NCI-H446 (cell line): ENCODE measurements at places on chromosomes 1 and 21.

DNA sequence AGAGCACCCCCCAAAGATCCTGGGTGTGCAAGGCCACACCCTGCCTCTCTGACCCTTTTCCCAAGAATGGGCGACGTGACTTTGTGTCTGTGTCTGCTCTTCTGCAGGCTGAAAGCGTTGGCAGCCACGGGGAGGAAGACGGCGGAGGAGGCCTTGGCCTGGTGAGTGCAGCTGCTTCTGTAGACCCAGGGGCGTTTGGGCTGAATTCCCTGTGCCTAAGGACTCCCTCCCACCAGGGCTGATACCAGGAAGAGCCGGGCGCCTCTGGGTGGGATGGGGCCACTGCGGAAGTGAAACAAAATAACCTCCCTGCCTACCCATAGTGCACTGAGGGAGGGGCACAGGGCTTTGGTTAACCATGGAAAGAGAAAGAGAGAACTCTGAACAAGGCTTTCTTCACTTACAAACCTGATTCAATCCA is 2.5 kb downstream of the UBASH3A start:
- no peak for DNase-seq

- DNase-seq, result no peak
Observed at GRCh38 chr1:43952731-43953346, 6.1 kb downstream of the IPO13 start.

GRCh38 chr1:163570071-163570470 is 248.3 kb downstream of the NUF2 start:
- no peak for DNase-seq

- no peak for DNase-seq
Observed at GRCh38 chr1:188904201-188904600, 1573.5 kb downstream of the BRINP3 start.

DNA sequence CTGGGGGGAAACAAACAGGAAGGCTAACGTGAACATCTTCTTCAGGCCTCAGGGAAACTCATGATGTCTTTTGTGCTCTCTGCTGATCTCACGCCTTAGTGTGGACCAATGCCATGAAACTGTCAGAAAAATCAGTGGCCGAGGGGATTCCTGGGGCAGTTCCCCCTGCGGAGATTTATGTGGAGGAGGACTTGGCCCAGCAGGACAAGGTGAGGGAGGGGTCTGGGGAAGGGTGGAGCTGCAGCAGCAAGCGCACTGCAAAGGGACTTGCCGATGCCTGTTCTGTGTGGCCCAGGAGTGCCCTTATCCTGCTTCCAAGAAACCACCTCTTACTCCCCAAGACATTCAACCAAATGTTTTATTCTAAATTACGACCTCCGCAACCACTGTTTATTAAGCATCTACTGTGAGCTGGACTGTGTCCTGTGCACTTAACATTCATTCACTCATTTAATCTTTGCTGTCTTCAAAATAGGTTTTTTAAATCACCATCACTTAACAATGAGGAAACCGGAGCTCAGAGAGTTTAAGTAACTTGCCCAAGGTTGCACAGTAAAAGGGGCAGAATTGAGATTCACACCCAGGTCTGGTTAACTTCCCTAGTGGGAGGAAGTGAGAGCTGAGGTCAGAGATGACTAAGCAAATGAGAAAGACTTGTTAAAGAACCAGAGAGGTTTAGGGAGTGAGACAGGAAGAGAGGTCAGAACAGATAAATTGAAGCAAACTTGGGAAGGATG is 49.7 kb downstream of the FHAD1 start:
- DNase-seq, result no peak

DNA sequence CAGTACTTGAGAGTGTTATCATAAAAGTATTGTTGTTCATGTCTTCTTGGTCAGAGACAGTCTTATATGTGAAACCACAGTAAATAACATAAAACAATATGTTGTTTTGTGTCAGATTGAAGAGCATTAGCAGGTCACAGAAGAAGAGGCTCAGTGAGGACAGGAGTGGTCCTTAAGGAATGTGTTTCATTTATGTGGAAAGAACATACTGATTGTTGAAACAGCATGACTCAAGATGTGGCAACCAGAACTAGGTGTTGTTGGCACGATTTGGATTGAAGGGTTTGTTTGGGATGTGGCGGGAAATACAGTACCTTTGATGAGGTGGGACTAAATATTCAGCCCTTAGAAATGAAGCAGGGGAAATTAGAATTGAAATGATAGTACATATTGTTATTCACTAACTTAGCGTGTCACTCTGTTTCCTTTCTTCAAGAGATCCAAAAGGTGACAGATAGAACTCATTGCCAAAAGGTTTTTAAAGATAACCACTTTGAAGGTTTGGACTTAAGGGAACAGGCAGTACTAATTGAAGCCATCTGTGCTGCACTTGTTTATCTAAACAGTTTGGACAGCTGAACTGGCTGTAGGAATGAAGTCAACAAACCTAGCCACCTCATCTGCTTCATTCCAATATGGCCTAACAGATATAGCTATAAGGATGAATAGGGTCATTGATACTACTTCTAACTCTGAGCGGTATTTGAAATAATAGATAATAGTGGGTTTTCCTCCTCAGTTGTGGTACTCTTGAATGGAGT is 14.4 kb downstream of the RALGPS2 start:
- DNase-seq, result no peak
